ENCODE measurements at places on chromosomes 11 and 22. TPM values are rescaled to one million over a fixed set of nuclear protein-coding genes. Genes with fewer than 3 reads are reported as not detected.
A peak's percentile ranks its signal among the peaks of the same experiment; 100 is the strongest.

The SIK3 gene
- total RNA-seq = 17.4 TPM

The TMPRSS13 gene
- 1.4 TPM for total RNA-seq

The KRTAP5-8 gene
- total RNA-seq = not detected

The ARFIP2 gene
- total RNA-seq = 72.2 TPM

GRCh38 chr11:44906649-44907048 is 44.0 kb downstream of the TP53I11 start:
- DNase-seq = no peak

- DNase-seq = no peak
Observed at GRCh38 chr11:3217818-3218482, 663 bp downstream of the MRGPRG start.

- peak; percentile 43 for DNase-seq
Observed at GRCh38 chr11:102244681-102245409, 72.4 kb upstream of the BIRC3 start.

DNA sequence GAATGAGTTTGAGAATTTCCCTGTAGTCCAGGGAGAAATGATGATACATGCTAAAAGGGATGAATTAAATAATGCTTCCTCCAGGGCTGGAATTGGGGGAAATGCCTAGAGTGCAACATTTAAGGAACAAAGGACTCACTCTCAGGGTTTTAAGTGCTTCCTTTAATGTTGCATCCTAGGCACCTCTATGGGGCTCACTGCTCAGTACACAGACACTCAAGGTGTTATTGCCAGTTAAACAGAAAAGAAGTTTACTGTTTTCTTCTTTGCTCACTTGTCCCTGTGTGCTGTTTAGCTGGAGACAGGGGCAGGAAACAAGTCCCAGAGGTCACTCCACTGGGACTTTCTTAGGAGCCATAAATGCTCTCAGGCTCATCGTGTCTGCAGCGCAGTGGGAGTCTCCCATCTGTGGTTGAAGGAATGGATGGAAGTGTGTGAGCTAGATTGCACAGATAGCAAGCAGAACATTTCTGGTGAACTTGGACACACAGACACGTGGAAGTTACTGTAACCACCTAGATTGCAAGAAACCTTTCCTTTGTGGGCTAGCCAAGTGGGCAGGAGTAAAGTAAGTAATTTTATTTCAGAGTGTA is 8.4 kb upstream of the OR52H1 start:
- DNase-seq = no peak

DNA sequence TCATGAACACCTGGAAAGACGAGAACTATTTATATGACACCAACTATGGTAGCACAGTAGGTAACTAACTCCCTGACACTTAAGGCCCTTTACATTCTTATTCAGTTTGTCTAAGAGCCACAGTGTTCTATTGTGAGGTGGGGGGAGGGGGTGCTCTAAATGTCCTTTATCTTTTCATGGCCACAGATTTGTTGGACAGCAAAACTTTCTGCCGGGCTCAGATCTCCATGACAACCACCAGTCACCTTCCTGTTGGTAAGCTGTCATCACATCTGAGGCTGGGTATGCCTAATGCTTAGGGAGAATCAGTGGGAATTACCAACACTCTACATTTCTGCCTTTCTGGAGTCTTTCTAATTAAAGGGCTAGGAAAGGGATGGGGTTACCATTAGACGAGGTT is 30.7 kb downstream of the EHF start:
- no peak for DNase-seq

- DNase-seq = no peak
Observed at GRCh38 chr11:67230406-67230805, 35.9 kb upstream of the GRK2 start.

- DNase-seq = no peak
Observed at GRCh38 chr22:48975316-48975741, 852.3 kb downstream of the BRD1 start.

- no peak for DNase-seq
Observed at GRCh38 chr11:17639781-17640180, 79.6 kb upstream of the MYOD1 start.

GRCh38 chr11:73292525-73292894 is 15.6 kb upstream of the ARHGEF17 start:
- no peak for DNase-seq

GRCh38 chr11:32435942-32436750 is 807 bp upstream of the WT1 start:
- DNase-seq = no peak

Measured in Calu3 (cell line).